Dermis microvascular lymphatic vessel endothelial cell (primary cell): ENCODE measurements at places on chromosomes 3 and 15. TPM values are rescaled to one million over a fixed set of nuclear protein-coding genes. Genes with fewer than 3 reads are reported as not detected.

GRCh38 chr3:177598097-177598833 is 401.0 kb upstream of the TBL1XR1 start:
- no peak for DNase-seq

- DNase-seq: no peak
Observed at GRCh38 chr15:63232943-63233342, 43.5 kb downstream of the RAB8B start.

- DNase-seq: no peak
Observed at GRCh38 chr3:8767256-8767666, 2.2 kb downstream of the OXTR start.

Gene ERICH6
- under 0.01 TPM in 2 replicates for total RNA-seq

Gene CLN6
- 9.8 and 13.4 TPM in 2 replicates for total RNA-seq

GRCh38 chr15:99252326-99252725 is 1.0 kb downstream of the LRRC28 start:
- DNase-seq: no peak
